ENCODE measurements at places on chromosomes 11 and 22.

DNA sequence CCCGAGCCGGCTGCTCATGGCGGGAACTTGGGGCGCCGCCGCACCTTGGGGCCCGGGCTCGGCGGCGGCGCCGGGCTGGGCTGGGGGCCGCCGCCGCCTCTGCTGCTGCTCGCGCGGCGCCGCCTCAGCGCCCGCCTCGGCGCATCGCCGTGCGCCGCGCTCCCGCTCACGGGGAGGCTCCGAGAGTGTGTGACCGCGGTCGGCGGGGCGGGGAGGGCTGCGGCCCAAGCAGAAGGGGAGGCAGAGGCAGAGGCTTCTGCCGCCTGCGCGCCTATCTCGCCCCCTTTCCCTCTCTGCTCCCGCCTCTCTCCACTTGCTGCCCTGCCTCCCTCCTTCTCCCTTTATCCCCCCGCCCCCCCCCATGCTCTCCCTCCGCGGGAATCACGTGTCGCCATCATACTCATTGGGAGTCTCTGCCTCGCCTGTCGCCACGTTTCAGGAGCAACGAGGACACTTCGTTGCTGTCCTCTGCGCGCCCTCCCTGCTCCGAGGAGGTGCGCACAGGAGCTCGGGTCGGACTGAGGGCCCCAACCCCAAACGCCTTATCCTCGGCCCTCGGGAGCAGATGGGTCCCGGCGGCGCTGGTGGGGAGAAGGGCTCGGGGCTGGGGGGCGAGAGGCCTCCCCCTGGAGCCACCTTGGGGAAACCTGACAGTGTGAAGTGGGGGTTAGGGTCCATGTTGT lies at the start of gene GUCY1A2:
Gene GUCY1A2 (minus strand): TSS at position 258 of the 683 bp plus-strand sequence. CDS start 421 bp downstream, outside the sequence.
- DNase-seq = no peak

GRCh38 chr11:43905813-43906241 lies 25.2 kb downstream of the ALKBH3 start:
- DNase-seq = peak; percentile 71

GRCh38 chr11:128929468-128929867 lies 13.2 kb downstream of the TP53AIP1 start:
- DNase-seq = no peak

DNA sequence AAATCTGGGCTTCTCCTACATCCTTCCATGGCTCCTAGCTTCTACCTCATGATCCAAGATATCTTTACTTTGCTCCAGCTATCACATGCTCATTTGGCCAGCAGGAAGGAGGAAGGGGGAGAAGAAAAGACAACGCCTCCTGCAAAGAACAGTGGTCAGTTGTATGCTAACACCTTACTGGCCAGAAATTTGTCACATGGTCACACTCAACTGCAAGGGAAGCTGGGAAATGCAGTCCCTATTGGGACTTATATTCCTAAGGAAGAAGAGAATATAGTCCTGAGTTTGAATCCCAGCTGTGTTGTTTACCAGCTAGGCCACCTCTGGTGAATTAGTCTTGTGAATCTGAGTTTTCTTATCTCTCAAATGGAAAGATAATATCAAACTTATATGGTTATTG lies 272.0 kb downstream of the BLID start:
- DNase-seq = no peak
